ENCODE measurements at places on chromosomes 2 and 18.

DNA sequence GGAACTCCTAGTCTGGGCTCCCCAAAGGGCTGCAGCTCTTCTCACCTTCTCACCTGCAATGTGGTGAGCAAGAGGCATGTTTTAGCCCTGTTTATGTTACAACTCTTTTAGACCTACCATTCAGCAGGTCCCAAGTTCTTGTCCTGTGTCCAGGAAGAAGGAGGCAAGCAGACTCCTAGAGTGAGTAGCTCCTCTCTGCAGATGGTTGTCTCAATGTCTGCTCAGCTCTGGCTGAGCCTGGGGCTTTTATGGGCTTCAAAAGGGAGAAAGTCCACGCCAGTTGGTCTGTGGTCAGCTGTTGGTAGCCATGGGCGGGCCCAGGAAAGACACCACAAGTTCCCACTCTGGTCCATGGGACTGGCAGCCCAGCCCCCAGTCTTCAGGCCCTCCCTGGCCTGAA, 148.1 kb upstream of the HS6ST1 start:
- no peak for DNase-seq

- no peak for DNase-seq
Observed at GRCh38 chr18:50472941-50473340, 86.9 kb upstream of the MAPK4 start.

DNA sequence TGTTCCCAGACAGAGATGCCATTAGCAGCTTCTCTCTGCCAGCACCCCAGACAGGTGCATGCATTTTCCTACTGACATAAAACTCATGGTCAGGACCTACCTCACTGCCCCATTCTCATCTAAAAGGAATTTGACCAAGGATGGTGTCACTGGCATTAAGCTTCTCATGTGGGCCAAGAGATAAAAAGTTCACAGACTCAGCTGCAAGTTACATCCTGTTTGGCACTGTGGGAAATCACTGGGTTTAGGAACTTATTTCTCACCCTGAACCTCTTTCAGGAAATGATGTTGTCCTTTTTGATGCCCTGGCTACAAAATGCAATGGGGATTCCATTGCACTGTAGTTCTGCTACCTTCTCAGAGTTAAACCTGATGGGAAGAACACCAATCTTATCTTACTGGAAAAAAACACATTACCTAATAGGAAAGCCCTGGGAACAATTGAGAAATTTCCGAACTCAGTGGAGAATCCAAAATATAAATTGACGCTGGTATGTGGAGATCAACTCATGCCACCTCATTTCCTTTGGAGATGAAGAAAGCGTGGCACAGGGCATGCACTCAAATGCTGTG, 252.1 kb upstream of the COPS8 start:
- DNase-seq = no peak

GRCh38 chr18:48862132-48862531, 88.6 kb downstream of the SMAD7 start:
- DNase-seq = no peak

DNA sequence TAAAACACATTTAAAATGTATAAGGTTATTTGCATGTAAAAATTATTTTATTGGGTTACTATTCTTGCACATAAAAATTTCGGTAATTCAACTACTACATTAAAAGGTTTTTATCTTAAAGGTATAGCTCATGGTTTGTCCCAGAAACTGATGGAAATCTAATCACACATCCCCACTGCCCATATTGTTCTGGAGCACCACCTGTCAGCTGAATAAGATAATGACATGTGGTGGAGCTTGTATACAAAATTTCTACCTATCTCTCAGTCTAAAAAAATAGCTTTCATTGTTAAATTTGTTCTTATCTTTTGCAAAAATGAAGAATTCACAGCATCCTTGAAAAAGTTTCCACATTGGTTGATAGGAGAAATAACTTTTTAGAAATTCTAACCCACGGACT, 18.3 kb downstream of the ERBB4 start:
- no peak for DNase-seq

DNA sequence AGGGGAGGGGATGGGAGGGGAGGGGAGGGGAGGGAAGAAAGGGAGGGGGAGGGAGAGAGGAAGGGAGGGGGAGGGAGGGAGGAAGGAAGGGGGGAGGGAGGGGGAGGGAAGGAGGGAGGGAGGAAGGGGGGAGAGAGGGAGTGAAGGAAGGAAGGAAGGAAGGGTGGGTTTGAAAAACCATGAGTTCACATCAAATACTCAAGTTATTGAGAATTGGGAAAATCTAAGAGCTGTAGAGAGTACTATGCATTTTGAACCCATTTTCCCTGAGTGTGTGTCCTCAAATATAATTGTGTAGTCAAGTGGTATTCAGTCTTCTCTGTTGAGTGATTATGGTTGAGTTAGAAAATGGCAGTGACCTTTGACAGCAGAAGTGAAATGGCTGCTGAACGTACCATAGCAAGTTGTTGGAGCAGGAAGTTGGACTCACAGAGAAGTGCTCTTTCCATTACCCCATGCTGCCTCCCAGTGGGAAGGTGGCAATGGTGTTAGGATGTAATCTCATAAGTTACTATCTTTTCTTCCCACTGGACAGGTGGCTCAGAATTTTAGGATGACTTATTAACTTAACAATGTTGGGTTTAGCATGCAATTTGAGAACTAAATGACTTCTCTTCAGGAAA, 214.6 kb downstream of the SETBP1 start:
- DNase-seq = no peak

- DNase-seq = no peak
Observed at GRCh38 chr2:65746931-65747675, 314.7 kb upstream of the SPRED2 start.
